ENCODE measurements at places on chromosomes 2 and 18.

GRCh38 chr2:130371723-130372054 lies 15.8 kb downstream of the PTPN18 start:
- DNase-seq: no peak

DNA sequence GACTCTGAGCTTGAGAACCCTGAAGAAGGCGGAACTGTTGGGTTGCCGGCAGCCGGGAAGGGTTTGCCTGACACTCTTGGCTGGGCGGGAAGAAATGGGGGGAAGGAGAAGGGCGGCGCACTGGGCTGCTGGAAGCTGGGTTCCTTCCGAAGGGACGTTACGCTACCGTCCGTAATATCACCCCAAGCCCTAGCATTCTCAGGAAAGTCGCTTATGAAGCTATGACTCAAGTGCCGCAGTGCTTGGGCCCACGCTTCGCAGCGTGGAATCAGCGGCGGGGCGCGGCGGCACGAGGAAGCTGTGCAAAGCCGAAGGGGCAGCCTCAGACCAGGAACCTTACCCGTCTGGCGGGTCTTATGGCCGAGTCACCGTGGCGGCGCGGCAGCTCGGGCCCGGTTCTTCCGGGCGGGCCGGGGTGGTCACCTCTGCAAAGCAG lies 50.2 kb upstream of the SIGLEC15 start:
- DNase-seq: no peak

- no peak for DNase-seq
Observed at GRCh38 chr2:189866296-189866695, 82.0 kb downstream of the PMS1 start.

GRCh38 chr18:6279308-6279707 lies 135.4 kb downstream of the L3MBTL4 start:
- DNase-seq: no peak

- no peak for DNase-seq
Observed at GRCh38 chr2:233745073-233745755, 14.9 kb upstream of the UGT1A1 start.

- no peak for DNase-seq
Observed at GRCh38 chr2:53006980-53007379, 760.6 kb upstream of the CHAC2 start.

DNA sequence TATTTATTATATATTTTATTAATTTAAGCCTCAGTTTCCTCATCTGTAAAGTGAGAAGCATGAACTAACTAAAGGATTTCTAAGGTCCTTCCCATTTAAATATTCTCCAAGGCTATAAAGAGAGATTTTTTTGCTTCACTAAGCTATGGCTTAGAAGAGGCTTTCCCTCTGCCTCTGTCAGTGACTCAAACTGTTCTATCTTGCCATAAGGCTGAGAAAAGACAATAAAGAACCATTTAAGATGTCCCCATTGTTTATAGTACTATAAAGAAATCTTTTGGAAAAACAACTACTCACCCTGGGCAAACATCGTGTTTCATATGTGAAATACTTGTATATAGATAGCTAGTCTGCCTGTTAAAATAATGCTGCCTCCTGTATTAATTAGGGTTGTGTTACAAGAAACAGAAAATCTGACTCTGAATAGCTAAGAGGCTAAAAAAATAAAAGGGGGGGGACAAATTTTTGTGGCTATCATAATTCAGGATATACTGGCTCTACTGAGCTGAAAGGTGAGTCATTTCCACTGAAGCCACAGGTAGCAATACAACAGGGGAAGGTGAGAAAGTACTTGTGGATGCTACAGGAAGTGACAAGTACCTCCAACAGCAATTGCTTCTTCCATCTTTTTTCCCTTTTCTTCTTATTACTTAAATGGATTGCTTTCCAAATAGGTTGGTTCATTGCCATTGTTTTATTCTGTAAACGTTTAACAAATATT lies 25.4 kb downstream of the EPHA4 start:
- no peak for DNase-seq

DNA sequence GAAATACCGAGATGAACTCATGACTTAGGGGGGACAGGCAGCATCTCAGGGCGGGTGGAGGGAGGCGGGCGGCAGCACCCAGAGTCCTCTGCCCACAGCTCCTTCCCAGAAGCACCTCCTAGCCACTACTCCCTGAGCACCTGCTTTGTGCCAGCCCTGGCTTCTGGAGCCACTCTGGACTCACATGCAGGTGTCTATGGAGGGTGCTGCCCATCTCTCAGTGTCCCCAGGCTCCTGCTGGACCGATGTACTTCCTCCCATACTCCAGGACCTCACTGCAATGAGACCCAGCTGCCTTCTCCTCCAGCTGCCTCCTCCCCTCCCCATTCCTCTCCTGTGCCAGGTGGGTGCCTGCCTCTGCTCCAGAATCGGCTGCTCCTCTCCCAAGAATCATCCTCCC lies 22.1 kb upstream of the OTOS start:
- no peak for DNase-seq

DNA sequence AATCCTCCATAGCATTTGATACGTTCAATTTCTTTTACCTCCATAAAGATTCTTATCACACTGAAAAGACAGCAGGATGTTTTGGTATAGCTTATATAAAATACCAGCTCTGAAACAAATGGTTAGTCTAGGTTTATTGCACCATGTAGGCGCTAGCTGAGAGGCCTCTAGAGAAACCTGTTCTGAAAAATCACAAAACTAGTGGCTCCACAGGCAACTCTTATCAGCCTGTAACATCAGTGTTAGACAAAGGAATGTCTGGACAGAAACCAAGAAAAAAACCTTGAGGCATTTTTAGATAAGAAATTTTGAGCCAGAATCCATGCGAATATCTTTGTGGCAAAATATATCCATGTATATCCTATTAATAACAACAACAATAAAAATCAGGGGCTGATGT lies 440.4 kb upstream of the MAP2 start:
- no peak for DNase-seq

- DNase-seq: no peak
Observed at GRCh38 chr2:200738590-200738989, 73.1 kb upstream of the BZW1 start.

- DNase-seq: no peak
Observed at GRCh38 chr18:44039216-44039615, 641.5 kb upstream of the SETBP1 start.

DNA sequence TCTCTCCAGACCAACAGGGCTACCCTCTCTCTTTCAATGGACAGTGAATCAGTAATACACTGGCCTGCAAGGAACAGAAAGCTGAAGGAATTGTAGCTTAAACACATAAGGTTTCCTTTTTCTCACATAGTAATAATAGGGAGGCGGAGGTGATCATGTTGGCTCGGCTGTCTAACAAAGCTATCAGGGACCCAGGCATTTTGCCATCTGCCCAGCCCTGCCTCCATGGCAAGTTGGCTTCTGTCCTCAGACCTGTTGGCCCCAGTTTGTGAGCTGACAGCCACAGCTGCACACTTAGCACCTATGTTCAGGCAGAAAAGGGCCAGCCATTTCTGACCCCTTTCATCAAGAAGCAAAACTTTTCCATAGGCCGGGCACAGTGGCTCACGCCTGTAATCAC lies 2.0 kb upstream of the CHRNG start:
- DNase-seq: no peak

DNA sequence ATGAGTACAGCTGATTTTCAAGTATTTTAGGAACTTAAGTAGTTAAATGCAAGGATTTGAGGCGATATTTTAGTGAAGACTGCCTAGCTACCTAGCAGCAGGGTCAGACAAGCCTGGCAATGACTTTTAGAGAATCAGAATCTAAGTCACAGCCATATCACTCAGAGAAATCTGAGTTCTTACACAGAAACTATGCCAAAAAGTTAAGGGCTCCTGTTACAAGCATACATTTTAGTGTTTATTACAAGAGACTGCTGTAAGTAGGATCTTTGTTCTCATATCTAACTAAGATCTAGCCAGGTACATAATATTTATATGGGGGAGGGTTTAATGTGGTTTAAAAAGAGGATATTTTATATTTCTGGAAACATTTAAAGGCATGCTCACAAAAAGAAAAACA lies 37.5 kb downstream of the MAP4K3 start:
- DNase-seq: no peak

DNA sequence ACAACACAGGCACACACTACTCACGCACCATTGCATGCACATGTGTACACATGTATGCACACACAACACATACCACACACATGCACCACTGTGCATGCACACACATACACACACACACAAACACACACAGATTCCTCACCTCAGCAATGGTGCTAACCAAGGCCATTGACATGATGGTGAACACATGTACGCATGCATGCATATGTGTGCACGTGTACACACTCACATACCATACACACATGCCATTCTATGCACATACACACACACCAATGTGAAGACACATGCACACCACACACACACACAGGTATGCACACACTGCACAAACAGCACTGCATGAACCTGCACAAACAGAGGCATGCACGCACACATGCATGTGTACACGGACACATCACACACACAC lies 976.0 kb downstream of the DCDC2C start:
- DNase-seq: no peak

DNA sequence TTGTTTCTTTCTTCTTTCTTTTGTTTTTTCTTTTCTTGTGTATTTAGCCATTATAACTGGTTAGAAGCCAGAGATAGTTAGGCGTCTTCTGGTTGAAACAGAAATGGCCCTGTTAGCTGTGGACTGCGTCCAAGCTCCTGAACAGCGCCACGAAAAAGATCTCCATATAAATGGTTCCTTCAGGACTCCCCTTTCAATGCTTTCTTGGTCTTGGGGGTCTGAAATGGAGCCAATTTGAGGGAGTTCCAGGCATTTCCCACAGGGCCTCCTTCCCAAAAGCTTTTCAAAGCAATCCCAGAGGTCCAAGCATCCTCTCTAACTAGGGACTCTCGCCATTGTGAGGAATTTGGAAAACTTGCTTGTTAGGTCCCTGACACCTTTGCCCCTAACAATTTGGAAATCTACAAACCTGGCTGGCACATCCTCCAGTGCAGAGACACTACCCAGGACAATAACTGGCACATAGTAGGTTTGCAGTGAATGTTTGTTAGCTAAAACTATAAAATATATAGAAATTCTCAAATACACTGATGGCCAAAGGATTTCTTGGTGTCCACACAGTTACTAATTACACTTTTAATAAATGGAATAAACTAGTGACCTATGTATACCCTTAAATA lies 80.1 kb downstream of the MYCN start:
- DNase-seq: no peak

DNA sequence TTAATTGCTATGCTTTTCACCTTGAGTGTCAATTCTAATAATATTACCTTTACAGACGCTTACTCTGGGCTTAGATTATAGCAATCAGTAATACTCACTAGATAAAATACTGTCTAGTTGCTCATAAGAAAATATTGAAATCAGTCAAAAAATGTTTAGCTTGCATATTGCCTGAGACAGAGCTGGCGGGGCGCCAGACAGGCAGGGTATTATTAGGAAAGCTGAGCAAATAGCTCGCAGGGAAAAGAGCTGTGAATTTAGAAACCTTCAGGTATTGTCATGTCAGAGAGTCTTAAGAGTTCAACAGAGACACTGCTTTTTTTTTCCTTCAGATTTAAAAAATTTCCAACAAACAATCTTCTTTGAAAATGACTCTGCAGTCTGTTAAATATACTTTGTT lies 118.4 kb downstream of the MEIS1 start:
- no peak for DNase-seq

DNA sequence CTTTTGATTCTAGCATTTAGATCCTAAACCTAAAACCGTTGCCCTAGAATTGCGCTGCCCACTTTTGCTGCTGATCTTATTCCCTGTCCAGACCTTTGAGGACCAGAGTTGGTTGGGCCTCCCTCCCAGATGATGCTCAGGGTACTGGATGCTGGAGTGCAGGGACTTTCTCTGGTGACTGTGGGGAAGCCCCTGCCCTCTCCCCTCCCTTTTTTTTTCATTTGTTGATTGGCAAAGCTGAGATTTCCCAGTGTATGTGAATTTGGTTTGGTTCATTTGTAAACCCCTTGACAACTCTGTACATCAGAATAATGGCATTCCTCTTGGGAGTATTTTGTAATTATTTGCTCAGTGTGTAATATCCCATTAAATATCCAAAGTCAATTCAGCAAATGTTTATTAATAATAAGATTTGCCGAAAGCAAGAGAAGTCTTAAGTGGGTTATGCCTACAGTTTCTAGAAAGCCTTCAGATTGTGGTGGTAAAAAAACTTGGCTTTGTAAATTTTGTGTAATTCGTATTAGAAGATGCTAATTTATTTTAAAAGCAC lies 28.3 kb downstream of the RAB31 start:
- DNase-seq: no peak

GRCh38 chr2:47510745-47511144 lies 107.8 kb downstream of the MSH2 start:
- DNase-seq: no peak

- no peak for DNase-seq
Observed at GRCh38 chr2:149400997-149401396, 70.6 kb downstream of the LYPD6 start.

- DNase-seq: no peak
Observed at GRCh38 chr18:404061-404636, 96.4 kb downstream of the COLEC12 start.

DNA sequence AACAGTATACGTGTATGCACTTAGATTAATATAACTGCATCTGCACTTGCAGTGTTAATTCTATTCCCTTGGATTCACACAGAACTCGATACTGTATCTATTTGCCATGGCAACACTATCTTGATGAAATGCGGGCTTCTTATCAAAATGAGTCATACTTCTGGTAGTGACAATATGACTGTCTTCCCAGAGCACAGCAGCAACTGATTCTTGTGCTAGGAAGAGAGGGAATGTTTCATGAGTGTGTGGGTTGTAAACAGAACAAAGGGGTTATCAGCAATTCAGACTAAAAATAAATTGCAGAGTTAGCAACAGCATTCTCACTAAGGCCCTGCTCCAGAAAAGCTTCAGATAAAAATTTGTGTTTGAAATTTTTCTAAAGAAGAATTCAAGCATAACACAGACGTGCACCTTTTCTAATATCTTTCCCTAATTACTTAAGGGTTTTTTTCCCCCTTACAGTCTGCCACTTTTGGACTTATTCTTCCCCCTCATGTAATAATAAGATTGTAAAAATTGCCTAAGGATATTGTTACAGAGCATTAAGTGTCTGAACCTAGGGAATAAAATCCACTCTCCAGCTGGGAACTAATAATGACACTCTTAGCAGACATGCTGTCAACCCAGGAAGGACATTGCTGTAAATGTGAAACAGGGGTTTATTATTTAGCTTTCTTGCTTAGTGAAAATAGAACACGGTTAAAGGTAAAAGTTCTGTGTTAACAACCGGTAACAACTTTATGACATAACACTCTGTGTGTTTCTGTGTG lies 99.9 kb upstream of the SLC38A11 start:
- DNase-seq: no peak

DNA sequence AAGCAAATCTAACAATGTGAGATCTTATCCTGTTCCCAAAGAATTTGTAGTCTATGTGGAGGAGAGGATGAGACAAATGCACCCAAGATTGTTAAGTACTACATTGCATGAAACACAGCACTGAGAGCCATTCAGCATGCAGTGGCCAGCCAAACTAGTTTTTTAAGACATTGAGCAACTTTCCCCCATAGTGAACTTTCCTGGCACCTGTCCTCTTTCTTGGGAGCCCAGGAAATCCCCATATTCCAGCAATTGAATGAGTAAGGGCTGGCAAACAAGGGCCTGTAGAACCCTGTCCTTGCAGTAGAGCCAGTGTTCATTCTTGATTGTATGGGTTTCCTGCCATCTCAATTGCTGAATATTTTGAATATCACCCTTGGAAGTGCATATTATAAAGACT lies 58.8 kb upstream of the FIGN start:
- DNase-seq: no peak
